ENCODE measurements at places on chromosomes 13 and 19.

DNA sequence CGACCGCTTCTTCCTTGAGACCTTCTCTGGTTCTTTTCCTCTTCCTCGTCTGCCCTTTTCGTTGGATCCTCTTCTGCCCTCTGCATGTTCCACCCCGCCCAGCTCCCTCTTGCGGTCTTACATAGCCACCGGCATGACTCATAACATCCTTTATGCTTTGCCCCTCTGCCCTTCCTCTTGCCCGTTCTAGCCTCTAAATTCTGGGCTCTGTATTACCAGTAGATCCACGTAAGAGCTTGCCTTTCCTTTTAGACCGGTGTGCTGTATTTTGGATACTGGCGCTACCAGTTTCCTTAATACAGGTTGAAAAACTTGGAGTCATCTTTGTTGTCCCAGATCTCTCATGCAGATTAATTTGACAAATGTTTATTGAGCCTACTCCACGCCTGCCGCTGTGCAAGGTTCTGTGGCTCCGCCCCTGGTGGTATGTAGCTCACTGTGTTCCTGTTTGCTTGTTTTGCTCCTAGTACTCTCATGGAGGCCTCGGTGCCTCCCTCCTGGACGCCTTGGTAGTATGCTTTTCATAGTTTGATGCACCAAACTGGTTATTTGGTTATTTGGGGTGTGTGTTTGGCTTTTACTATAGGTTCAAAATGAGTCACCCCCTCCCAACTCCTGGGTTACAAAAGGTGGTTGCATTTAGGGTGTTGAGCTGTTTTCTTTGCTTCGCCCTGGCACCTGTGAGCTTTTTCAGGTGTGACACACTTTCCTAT is 1.7 kb downstream of the GTF3A start:
- peak; percentile 74 for DNase-seq

DNA sequence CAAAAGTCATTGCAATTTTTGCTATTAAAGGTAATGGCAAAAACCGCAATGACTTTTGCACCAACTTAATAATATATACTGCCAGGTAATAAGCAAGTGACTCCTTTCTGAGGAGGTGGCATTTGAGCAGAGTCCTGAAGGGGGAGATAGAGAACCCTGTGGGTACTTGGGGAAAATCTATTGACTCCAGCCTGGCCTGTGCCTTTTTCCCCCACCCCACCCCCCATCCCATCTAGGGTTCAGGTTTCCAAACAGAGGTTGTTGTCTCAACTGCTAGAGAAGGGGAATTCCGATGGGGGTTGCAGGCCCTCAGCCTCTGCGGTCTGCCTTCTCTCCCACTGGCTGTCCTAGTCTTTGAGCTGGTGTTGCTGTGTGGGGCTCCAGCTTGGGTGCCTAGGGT is 11.5 kb downstream of the S1PR2 start:
- DNase-seq: no peak

DNA sequence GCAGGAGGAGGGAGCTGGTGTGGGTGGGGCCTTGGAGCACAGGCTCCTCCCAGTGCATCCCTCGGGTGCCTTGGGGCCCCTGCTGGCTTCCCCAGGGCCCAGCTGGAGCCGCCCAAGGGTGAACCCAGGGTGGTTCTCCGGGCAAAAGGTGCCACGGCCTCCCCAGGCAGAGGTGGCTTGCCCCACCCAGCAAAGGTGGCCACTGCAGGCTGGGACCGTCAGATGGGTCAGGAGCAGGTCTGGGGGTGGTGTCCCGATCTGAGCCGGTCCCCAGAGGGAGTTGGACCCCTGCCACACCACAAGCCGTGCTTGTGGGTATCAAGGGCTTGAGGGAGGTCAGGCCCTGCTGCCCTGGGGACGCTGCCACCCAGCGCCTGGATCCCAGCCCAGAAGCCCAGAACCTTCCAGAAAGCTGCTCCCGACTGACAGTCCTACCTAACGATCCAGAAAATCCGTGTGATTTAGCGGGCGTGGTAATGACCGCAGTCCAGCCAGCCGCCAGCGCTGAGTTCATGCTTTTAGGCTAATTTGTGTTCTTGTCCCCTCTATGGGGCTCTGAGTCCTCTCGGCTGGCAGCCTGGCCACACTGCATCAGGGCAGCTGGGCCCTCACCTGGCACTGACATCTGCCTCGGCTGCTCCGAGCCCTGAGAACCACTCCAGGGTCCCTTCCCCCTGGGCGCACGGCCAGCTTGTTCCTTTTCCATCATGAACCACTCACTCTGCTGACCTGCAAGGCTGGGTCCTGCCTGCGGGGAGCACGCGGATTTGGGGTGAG is 5.0 kb upstream of the GRIN3B start:
- no peak for DNase-seq

DNA sequence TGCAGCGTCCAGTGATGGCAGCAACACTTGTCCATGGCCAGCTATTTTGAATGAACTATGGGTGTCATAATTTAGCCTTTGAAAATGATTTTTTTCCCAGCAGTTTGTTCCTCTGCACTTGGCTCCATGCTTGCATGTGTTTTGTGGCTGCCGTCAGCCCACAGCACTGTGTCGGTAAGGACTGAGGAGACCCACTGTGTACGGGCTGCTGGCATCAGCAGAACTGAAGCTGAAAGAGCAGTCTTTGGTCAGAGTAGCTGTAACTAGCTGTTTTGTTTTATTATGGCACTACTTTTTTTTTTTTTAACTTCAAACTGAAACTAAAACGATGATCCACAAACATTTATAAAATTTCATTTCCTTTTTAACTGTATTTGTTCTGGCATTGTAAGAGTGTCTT is 50.3 kb upstream of the TEX29 start:
- DNase-seq: no peak

DNA sequence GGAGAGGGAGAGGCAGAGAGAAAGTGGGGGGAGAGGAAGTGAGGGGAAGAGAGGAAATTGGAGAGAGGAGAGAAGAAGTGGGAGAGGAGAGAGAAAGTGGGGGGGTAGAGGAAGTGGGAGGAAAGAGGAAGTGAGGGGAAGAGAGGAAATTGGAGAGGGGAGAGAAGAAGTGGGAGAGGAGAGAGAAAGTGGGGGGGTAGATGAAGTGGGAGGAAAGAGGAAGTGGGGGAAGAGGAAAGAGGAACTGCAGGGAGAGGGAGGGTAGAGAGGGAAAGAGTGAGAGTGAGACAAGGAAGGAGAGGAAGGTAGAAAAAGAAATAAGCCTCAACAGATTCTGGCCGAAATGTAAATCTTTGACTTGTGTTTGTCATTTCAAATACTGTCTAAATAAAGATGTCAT is 146.6 kb downstream of the KLF12 start:
- no peak for DNase-seq

- no peak for DNase-seq
Measured at GRCh38 chr13:109713681-109714080, 72.7 kb downstream of the IRS2 start.

GRCh38 chr13:61935710-61936109 is 520.1 kb upstream of the PCDH20 start:
- DNase-seq: no peak

GRCh38 chr13:20843166-20843565 is 59.4 kb downstream of the XPO4 start:
- DNase-seq: no peak
